ENCODE measurements at places on chromosomes 6 and 20.

- DNase-seq, result no peak
These were observed 227.4 kb downstream of the TMEM200A start for GRCh38 chr6:130593200-130593599.

- no peak for DNase-seq
These were observed 1027.4 kb upstream of the FLRT3 start for GRCh38 chr20:15364781-15365180.

DNA sequence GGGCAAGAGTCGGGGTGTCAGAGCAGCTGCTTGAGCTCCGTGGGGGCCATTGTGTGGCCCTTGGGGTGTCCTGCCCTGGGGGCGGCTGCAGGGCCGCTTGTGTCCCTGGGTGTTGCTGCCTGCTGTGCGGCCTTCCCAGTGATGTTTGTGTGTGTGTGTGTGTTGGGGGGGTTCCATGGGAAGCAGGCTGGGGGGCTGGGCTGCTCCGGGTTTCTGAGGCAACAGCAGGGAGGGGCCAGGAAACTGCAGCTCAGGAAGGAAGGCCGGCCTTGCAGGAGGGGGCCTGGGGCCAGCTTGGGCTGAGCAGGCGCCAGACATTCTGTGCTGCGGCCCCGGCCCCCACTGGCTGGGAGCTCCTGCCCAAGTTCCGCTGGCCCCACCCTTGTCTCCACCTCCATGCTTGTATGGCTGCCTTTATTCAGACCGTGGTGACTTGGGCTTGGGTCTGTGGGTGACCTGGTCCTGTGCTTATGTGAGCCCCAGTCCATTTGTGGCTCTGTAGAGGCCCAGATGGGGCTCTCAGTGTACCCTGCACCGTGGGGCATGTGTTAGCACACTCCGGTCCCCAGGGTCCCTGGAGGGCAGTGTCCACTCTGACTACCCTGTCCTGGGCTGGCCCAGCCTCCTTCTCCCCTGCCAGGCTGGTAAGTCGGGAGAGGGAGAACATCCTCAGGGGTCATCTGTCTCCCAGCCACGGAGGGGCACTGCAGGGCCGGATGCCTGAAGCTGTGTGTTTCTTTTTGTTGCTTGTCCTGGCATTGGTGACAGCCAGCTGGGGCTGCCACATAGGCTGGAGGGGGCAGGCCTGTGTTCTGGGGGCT lies 4.6 kb upstream of the SOX18 start:
- no peak for DNase-seq

GRCh38 chr6:2630359-2630758 lies 120.4 kb downstream of the MYLK4 start:
- no peak for DNase-seq

DNA sequence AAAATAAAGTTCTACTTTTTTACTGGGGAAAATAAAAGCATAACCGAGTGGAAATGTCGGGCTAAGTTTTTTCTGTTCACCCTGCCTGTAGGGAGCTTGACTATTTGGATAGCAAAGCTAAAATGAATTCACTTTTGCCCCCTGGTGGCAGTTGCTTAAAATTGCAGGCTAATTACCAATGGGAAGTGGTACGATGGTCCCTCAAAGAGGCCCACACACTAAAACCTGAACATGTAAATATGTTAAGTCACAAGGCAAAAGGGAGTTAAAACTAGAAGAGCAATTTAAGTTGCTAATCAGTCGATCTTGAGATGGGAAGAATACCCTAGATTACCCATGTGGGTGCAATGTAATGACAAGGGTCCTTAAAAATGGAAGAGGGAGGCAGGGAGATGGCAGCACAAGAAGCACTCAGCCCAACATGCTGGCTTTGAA lies 916 bp upstream of the SUN5 start:
- peak; percentile 18 for DNase-seq

GRCh38 chr20:61525781-61526431 lies 273.8 kb downstream of the CDH4 start:
- no peak for DNase-seq

GRCh38 chr6:32224696-32225095 lies 829 bp upstream of the NOTCH4 start:
- no peak for DNase-seq

DNA sequence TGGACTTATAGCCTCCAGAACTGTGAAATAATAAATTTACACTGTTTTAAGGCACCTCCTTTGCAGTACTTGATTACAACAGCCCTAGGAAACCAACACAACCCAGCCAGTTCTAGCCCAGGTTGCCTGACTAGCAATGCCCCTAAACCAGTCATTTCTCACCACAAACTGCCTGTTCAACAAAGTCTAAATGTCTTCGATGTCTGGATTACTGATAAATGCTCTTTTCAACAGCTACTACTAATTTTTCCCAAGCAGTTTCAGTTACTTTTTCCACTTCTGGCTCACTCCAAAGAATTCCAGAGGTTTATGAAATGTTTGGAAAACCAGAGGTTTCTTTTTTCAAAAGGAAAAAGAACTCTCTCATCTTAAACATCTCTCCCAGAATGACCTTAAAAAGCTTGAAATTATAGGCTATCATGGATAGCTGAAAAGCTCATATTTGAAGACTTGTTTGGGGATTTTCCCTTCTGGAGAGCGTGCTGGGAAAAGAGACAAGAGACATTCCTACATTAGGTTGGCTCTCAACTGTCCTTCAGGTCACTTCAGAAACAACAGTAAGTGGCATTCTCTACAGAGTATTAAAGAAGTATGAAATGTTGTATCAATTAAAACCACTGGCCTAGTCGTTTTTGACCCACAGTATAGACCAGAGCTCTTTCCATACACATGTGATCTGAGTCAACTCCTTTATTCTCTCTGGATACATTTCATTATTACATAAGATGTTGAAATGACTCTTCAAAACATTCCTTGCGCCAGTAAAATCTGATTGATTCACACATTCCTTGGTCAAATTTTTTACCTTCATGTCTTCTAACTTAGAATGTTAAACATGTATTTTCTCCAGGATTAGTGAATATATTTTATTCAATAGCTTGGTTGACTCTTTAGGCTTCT lies 265.9 kb downstream of the COL12A1 start:
- no peak for DNase-seq

DNA sequence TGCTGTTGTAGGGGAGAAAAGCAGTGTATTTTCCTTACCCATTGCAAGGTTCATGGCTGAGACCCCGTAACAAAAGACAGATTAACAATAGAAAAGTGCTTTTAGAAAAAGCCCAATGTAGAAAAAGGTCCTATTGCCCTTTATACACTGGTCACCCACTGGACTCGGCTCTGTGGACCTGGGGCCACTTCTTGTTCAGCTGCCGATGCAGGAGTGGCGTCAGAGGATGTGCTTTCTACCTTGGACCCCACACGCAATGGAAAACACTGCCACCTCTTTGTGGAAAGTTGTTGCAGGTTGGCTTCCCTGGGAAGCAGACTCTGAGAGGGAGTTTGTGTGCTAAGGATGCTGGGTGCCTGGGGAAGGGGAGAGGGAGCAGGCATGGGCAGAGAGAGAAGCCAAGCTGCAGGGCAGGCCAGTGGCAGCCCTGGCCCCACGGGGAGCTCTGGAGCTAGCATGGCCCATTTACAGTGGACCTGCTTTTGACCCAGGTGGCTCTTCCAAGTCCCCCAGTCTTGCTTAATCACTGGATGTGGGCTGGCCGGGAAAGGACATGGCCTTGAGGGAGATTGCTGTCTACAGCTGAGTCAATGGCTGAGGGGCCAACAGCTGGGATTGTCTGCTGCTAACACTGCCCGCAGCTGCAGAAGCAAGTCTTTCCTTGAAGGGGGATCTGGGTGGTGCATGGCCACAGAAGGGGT lies 142.9 kb downstream of the CDC5L start:
- DNase-seq, result no peak

- DNase-seq, result no peak
These were observed 28.8 kb upstream of the ME1 start for GRCh38 chr6:83459663-83460062.

DNA sequence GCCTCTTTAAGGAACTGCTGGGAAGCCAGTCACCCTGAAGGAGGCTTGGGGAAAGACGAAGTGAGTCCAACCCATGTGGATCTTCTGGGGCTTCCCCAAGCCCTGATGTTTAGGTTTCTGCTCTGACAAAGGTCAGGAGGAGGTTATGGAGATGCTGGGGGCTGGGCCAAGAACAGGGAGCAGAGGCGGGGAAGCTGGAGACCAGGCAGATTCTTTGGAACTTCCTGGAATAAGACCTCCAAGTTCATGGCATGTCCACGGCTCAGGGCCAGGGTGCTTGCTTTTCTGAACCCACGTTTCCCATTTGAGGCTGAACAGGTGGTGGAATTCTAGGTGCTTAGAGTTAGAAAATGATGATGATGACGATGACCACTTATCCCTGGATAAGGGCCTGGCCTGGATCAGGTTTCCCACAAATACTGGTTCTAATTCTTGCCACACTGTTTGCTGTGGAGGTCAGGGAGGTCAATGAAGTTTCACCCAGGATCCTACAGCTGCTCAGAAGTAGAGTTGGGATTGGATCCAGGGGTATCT lies 30.0 kb upstream of the TGM2 start:
- DNase-seq, result no peak

GRCh38 chr6:56406276-56407269 lies 159.2 kb upstream of the COL21A1 start:
- no peak for DNase-seq

DNA sequence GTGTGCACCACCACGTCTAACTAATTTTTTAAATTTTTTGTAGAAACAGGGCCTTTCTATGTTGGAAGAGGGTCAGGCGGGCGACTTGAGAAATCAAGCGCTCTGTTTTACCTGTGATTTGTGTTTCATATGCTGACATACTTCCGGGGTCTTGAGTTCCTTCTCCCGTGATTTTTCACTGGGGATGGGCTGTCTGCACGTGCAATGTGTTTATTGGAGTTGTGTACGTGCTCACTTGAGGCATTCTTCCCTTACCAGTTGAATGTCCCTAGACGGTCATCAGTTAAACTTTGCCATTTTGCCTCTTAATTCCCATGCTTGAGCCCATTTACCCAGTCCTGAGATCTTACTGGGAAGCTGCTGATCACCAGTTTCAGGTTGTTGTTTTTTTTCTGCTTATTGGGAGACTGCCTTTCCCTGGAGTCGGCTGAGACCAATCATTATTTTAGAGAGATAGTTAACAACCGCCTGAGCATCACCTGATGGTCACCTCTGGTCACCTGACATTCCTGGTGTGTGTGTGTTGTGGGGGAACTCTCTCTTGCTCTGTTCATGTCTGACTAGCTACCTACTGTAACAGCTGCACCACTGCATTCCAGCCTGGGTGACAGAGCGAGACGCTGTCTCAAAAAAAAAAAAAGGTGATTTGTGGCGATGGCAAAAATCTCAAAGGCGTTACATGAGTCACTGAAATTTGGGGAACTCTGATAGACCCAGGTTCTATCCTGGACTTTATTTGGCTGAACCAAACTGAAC lies 34.8 kb upstream of the NCOA3 start:
- no peak for DNase-seq

GRCh38 chr6:168188369-168189199 lies 109.6 kb upstream of the FRMD1 start:
- DNase-seq, result no peak

DNA sequence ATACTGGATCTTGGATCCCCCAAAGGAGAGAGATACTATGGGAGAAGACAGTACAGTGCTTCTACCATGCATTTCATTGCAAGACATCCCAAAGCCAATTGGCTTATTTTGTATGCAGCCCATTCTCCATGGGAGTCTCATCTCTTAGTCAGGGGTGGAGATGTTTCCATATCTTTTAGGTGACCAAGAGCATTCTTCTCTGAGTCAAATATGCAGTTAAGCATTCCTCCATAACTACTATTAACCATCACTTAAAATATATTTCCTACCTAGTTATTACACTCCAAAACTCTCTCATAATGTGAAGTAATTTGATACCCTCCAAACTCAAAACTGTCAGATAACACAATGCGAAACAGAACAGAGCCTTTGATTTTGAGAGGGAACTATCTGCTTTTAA lies 542.6 kb downstream of the HDGFL1 start:
- DNase-seq, result no peak

- no peak for DNase-seq
These were observed 767 bp downstream of the PTK6 start for GRCh38 chr20:63536241-63536977.

DNA sequence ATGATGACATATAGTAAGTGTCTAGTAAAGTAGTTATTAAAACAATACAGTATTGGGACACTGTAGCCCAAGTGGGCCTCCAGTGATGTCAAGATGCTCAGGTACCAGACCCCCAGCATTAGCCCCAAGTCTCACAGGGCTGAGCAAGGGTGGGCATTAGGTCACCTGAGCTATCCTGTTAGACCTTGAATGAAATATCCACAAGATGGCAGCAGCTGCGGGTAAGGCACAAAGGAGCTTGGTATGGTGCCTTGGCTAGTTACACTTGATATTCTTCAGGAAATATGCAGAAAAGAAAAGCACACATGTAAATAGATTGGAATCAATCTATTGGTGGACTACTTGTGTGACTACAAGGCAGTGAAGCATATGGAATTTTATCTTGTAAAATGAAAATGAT lies 701.8 kb upstream of the ADGRB3 start:
- no peak for DNase-seq
